ENCODE measurements at places on chromosomes 16 and 17. TPM values are rescaled to one million over a fixed set of nuclear protein-coding genes. Genes with fewer than 3 reads are reported as not detected.

NTN1 gene
- total RNA-seq = 0.24 TPM

PTX4 gene
- total RNA-seq = not detected

- DNase-seq = no peak
- no peaks in the 10 kb centered on the region for H3K4me1 ChIP-seq
- no peaks in the 10 kb centered on the region for H3K27me3 ChIP-seq
- no peak overlapping the region for H3K4me3 ChIP-seq
These were observed 291.2 kb upstream of the SALL1 start for GRCh38 chr16:51442141-51442870.

DNA sequence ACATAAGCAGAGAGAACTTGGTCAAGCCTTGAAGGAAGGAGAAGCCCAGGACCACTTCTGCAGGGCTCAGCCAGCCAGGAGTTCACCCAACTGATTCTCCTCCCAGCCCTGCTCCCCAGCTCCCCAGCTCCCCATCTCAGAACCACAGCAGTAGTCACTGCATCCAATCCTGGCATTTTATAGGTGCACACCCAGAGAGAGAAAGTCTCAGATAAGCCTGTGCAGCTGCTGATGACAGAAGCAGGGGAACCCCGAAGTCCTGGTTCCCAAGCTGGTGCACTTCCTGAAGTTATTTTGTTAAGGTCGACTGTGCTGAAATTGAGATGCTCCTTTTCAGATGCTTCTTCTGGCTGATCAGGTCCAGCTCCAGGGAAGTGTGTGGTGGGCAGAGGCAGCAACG lies 6.6 kb downstream of the RNF112 start:
- no peak overlapping the region for H3K4me3 ChIP-seq
- DNase-seq = no peak
- no peaks in the 10 kb centered on the region for H3K4me1 ChIP-seq
- H3K27me3 ChIP-seq = no peaks in the 10 kb centered on the region
- H3K36me3 ChIP-seq = no peaks in the 10 kb centered on the region
- H3K27ac ChIP-seq = no peak overlapping the region

DNA sequence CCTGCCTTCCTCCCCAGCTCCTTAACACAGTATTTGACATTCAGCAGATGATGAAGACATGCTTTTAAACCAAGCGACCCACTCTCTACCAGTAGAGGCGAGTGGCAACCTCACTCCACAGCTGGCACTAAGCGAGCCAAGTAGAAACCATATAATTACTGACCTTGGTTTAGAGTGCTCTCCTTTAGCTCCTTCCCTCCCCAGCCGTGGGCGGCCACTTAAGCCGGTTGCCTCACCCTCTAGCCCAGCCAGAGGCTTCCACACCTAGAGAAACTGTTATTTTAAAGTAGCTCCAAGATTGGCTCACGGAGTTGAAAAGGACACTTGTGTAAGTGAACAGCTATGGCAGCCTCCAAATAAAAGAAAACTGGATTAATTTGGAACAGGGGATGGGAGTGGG lies 109.1 kb upstream of the CRHR1 start:
- no peaks in the 10 kb centered on the region for H3K27me3 ChIP-seq
- no peaks in the 10 kb centered on the region for H3K36me3 ChIP-seq
- no peak for DNase-seq
- no peak overlapping the region for H3K27ac ChIP-seq
- H3K4me3 ChIP-seq = no peak overlapping the region

GRCh38 chr17:39197380-39198185 lies at the start of gene CACNB1:
TSS of gene CACNB1 (minus strand) at chr17:39197669. CDS start at chr17:39197495, 174 bp downstream.
- DNase-seq = peak; percentile 70
- H3K27ac ChIP-seq = peak within 1 kb of the TSS; percentile 49
- no peaks in the 10 kb centered on the region for H3K27me3 ChIP-seq
- H3K4me3 ChIP-seq = peak within 1 kb of the TSS; percentile 52

GRCh38 chr16:47143677-47144558 lies at the start of gene NETO2:
TSS of gene NETO2 (minus strand) at chr16:47143945. CDS start at chr16:47143612, 333 bp downstream.
- DNase-seq = peak; percentile 53
- H3K36me3 ChIP-seq = no peaks in the 10 kb centered on the region
- peaks cover 16% of the 10 kb centered on the region for H3K4me1 ChIP-seq
- peak within 1 kb of the TSS; percentile 55 for H3K4me3 ChIP-seq
